Spinal cord (tissue), 10 donors: ENCODE measurements at places on chromosomes 16 and 17.
A peak's percentile ranks its signal among the peaks of the same experiment; 100 is the strongest.

GRCh38 chr17:14919631-14920213 lies 345.4 kb downstream of the PMP22 start:
- DNase-seq, result no peak

- no peak for DNase-seq
These were observed 20.1 kb downstream of the COX11 start for GRCh38 chr17:54948380-54948779.

DNA sequence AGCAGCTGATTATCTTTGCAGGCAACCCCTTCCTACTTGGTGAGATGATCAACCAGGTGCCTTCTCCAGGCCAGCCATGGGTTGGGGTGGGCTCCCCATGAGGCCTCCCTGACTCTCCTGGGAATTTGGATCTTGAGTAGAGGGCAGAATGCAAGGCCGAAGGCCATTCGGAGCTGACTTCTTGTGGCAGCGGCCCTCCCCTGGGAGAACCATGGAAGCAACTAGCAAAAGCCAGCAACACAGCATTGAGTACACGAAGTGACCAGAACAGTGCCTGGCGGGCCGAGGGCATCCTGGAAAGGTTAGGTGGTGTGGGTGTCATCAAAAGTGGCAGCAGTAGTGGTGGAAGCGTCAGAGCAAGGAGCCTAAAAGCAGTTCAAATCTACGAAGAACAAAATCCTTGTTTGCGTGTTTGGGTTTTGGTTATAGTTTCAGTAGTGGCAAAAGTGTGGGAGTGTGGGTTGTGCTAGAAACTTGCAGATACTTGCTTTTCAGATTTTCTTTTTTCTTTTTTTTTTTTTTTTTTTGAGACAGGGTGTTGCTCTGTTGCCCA lies 2.0 kb upstream of the ALDH3A1 start:
- DNase-seq, result no peak

- no peak for DNase-seq
These were observed 1.4 kb downstream of the COTL1 start for GRCh38 chr16:84616515-84616914.

GRCh38 chr17:83204230-83204725 lies 124.9 kb downstream of the METRNL start:
- DNase-seq, result no peak

DNA sequence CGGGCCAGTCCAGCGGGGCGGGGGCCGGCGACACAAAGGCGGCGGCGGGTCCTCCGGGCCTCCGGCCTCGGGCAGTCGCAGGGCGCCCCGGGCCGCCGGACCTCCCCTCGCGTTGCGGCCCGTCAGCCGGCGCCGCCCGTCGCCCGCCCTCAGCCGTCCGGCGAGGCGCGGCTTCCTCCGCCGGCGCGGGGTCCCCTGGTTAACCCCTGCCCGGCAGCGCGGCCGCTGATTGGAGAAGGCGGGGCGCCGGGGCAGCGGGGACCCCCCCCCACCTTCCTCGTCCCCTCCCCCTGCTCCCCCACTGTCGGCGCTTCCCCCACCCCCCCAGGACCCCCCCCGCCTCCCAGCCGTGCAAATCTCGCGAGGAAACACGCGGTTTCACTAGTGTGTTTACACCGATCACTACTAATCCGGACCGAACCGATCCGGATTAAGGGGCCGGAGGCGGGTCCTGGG lies at the start of gene TLK2:
Gene TLK2, plus strand, starts transcription at position 402 of the 456 bp plus-strand sequence. CDS start 2,301 bp downstream, outside the sequence.
- peak; percentile 68 for DNase-seq

GRCh38 chr17:2241823-2242222 lies 61.8 kb downstream of the SMG6 start:
- no peak for DNase-seq
